ENCODE measurements at places on chromosomes 11 and 22.

- DNase-seq: no peak
Measured at GRCh38 chr11:35247428-35247827, 108.5 kb downstream of the CD44 start.

- no peak for DNase-seq
Measured at GRCh38 chr22:29550005-29550404, 3.6 kb downstream of the THOC5 start.

- DNase-seq: peak; percentile 5
Measured at GRCh38 chr11:4636962-4637661, at the start of gene OR51D1. Gene OR51D1, plus strand, starts transcription at chr11:4637477. Its CDS starts 2,314 bp downstream, at chr11:4639791.

DNA sequence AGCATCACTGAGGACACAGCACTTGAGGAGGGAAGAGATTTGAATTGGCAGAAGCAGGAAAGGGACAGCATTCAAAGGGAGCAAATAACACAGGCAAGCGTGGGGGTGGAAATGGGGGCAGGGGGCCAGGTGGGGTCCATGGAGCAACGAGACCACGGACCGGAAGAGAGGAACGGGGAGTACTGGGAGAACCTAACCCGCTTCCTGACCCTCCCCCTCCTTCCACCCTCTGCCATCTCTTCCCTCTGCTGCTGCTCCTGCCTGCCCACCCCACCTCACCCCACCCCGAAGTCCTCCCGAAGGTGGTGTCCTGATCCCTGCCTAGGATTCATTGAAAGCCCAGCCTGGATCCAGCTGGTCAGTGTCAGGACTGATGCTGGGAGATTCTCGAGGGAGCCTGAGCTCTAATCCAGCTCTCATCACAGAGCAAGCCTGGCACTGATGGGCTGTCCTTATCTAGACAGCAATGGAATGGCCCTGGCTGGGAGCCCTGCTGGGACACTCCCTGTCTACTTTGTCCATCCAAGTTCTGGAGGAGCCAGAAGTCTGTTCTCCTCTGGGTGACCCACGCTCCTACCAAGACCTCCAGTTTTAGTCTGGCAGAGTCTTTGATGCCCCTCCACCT lies 105.0 kb downstream of the TRIM29 start:
- no peak for DNase-seq

DNA sequence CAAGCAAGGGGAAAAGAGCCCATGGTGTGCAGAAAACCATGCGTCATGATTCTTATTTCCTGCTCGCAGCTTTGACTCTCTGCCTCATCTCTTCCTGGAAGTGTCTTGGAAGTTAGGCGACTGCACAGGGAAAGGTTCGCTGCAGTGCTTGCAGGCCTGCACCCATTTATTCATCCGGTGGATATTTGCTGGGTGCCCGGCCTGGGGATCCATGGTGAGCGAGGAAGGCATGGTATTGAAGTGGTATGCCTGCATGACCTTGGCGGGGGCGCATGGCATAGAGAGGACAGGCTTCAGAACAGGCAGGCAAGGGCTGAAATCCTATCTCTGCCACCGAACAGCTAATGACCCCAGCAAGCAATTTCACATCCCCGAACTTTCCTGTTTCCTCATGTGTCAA lies 40.6 kb downstream of the FAM83F start:
- no peak for DNase-seq

DNA sequence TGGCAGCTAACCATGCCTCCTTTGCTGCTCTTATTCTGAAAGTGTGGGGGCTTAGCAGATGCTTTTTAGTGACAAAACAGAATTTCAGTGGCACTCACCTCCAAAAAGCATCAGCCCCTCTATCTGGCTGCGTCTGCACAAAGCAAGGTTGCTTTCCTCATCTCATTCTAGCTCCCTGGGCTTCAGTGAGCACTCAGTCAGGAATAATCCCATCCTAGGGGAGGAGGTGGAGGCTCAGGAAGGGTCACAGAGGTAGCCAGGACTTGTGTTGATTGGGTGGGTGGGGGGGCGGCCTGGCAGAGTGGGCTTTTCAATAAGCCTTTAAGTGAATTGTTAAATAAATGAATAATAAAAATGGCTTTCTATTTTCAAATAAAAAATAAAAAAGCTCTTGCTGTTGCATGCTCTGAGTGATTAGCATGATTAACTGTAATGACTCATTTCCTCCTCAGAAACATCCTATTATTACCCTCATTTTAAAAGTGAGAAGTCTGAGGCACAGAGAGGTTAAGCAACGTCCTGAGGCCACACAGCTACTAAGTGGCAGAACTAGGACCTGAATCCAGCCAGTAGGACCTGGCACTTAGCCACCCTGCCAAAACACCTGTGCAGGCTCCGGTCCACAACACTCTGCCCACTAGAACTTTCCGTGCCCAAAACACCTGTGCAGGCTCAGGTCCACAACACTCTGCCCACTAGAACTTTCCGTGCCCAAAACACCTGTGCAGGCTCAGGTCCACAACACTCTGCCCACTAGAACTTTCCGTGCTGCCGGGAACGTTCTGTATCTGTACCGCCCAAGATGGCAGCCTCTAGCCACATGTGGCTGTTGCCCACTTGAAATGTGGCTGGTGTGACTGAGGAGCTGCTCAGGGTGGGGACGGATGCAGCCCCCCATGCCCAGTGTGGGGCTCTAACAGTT lies 5.5 kb downstream of the B3GAT1 start:
- DNase-seq: no peak

DNA sequence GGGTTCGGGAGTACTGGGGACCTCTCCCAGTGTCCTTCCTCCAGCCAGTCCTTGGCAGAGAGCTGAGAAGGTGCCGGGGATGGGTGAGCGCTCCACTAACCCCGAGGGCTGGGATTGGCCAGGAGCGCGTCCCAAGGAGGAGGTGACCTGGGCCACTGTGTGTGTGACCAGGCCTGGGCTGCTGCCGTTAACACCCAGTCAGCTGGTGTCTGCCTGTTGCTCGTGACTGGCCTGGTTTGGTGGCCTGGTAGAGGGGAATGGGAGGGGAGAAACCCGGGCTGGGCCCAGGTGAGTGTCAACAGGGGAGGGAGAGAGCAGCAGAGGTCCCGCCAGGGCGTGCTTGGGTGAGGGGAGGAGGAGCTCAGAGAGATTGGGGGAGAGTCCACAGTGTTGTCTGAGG lies 29.9 kb upstream of the GRAMD4 start:
- no peak for DNase-seq

GRCh38 chr11:118342503-118343161 lies at the start of gene CD3D:
Gene CD3D, minus strand, starts transcription at chr11:118342705. Its CDS starts 98 bp downstream, at chr11:118342607.
- DNase-seq: no peak

- DNase-seq: no peak
Measured at GRCh38 chr11:57508341-57509170, 6.9 kb downstream of the SLC43A1 start.

DNA sequence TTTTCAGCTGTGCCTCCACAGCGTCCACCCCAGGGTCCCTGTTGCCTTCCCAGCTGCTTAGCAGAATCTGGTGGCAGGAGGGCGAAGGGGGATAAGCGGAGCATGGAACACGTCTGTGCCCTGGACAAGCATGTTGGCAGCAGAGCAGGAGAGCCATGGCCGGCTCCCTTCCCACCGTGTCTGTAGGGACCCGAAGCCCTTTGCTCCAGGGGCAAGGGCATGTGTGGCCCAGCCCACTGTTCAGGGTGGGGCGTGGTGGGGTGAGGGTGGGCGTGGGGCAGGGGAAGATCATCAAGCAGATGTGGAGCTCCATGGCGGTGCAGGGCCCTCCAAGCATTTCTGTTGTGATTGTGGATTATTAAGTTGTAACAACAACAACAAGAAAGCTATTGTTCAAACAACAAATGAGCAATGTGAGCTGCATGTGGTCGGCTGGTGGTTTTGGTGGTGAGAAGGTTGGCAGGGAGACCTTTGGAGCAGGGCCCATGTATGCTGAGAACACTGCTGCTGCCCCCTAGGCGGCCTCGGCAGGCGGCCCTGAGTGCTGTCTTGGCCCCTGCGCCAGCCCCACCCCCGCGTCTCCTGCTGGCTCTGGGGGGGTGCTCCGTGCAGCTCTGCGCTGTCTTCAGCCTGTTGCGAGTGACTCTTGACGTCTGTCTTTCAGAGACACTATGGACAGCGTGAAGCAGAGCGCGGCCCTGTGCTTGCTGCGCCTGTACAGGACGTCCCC lies 50.9 kb downstream of the AP2A2 start:
- DNase-seq: no peak

GRCh38 chr11:19345848-19346681 lies 105.3 kb upstream of the E2F8 start:
- DNase-seq: no peak

- DNase-seq: no peak
Measured at GRCh38 chr11:6653097-6653496, 2.5 kb downstream of the DCHS1 start.

GRCh38 chr11:61027141-61027840 lies 55.8 kb downstream of the CD6 start:
- DNase-seq: no peak

DNA sequence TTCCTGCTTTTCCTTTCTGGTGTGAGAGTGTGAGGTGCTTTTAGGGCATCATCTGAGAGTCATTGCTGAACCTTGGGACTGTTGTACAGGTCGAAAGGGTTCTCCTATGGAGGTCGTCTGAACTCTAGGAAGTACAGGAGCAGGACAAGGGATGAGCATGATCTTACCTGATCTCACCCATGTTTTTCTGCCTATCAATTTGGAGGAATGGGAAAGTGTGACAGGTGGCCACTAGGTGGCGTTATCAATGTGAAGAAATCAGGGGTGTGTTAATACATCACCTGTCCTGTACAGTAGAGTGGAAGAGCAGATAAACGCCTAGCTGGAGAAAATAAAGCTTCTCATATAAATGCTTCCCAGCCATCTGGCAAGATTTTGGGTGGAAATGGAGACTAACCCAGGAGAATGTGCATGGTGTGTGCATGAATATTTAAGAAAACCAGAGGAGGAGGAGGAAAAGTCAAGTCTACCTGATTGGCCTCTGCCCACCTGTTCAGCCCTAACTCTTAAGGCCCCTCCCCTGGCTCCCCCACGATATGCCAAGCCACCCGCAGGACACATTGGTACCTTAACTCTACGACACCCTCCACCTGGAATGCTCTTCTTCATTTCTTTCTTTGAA lies 72.0 kb upstream of the NARS2 start:
- DNase-seq: peak; percentile 50

GRCh38 chr22:46077669-46078099 lies 72.6 kb upstream of the PPARA start:
- DNase-seq: no peak
